ENCODE measurements at places on chromosomes 4 and X.

- no peak for DNase-seq
These were observed 393.5 kb downstream of the MAPK10 start for GRCh38 chr4:85966373-85966772.

GRCh38 chr4:98546910-98547594 is 111.4 kb downstream of the TSPAN5 start:
- DNase-seq: no peak

DNA sequence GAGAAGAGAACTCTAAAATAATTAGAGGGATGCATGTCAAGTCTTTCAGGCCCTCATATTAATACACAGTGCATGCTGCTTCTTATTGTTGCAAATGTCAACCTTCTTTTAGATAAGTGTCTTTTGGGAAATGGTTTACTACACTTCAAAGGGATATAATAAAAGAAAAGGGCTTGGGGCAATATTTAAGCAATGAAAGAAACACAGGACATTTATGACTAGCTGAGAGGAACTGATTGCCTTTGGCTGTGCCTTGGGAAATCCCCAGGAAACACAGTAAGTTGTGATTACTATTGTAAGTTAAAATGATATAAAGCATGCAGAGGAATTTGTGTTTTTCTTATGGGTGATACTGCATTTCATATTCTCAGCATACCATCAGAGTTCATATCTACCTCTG is 1036.2 kb upstream of the GRID2 start:
- DNase-seq: no peak

- no peak for DNase-seq
These were observed 11.1 kb downstream of the STARD8 start for GRCh38 chrX:68658530-68658929.

- no peak for DNase-seq
These were observed 581.7 kb upstream of the AMOT start for GRCh38 chrX:113422323-113422722.

DNA sequence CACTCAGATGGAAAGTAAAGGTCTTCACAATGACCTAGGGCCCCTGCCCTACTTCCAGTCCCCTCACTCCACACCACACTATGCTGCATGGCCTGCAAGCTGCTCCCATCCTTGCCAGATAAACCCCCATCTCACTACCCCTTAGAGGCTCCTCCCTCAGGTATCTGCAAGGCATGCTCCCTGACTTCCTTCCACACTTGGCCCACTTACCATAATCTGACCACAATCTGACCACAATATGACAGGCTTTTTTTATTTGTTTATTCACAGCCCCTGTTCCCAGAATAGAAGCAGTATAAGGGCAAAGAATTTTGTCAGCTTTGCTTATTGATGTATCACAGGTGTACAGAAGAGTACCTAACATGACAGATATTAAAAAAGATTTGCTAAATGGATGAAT is 124.7 kb downstream of the CAMK2D start:
- DNase-seq: no peak

- no peak for DNase-seq
These were observed 208.1 kb upstream of the IL1RAPL1 start for GRCh38 chrX:28379103-28379502.

DNA sequence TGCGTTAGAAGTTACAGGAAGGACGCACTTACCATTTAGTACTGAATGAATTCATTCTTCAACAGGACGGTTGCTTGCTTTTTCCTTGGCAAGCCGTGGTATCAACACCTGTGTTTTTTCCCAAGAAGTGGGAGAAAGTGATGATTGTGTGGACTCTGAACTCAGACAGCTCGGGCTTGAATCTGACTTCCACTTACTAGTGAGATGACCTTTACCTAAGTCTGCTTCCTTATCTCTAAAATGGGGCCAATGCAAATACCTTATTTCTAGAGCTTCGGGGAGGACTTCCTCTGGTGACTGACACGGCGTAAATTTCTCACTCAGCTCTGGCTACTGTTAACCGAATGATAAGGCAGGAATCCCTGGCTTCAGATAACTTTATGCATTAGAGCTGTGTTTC is 146.8 kb upstream of the RBPJ start:
- DNase-seq: no peak

- DNase-seq: no peak
These were observed 41.1 kb upstream of the NKAP start for GRCh38 chrX:119984652-119985051.

DNA sequence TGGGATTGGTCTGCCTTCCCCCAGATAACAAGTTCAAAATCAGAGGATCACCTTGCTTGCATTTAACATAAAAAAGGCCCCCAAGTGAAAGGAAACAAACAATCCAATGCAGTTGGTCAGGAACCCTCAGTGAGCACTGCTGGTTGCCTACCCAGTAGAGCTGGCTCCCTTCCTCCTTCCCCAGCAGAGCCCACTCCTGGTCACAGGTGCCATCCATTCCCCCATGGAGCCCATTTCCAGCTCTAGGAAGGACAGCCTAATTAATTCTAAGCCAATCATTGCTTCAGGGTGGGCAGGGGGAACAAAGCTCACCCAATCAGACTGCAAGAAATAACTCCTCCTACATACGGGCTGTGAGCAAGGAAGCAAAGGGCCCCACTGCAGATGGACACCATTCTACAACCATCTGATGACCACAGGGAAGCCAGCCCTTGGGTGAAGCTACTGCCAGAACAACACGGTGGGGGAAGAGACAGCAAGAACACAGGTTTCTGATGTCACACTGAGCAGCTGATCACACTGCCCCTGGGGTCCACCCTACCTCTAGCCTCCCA is 86.5 kb downstream of the SH3KBP1 start:
- no peak for DNase-seq

DNA sequence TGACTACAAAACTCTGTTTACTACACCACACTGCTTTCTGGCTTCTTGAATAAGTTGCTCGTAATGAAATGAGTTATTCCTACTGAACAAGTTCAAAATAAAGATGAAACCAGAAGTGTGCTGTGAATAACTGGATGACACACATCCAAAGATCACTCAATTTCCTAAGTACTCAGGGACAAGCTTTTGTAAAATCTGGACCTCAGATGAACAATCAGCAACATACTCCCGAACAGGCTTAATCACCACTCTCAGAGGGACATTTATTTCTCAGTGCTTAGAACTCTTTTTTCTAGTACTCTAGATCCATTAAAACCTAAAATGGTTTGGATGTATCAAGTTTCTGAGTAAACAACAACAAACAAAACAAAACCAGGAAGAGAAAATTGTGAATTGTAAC is 61.5 kb upstream of the EXOC1L start:
- no peak for DNase-seq

DNA sequence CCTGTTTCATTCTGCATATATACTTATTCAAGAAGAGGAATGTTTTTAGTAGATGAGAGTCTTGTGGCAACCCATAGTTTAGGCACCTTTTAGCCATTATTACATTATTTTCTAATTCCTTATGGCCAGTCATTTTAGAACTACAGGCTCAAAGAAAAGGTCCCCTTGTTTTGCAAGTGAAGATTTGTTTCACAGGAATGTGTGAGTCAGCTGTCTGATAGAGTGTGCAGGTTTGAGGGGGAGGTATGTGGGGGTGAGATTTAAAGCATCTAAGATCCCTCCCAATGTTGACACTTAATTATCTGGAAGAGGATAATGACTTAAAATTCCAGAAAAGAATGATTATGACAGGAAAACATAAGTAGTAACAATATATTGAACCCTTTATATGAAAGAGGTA is 495.6 kb downstream of the KCNIP4 start:
- DNase-seq: no peak

DNA sequence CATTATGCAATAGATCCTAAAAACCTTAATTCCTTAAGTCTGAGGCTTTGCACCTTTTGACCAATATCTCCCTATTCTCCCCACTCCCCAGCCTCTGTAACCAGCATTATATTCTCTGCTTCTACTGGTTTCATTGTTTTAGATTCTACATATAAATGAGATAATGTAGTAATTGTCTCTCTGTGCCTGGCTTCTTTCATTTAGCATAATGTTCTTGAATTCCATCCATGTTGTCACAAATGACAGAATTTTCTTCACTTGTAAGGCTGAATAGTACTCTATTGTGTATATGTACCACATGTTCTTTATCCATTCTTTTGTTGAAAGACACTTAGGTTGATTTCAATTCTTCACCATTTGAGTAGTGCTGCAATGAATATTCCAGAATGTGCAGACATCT is 66.0 kb downstream of the MAGEC1 start:
- DNase-seq: no peak

DNA sequence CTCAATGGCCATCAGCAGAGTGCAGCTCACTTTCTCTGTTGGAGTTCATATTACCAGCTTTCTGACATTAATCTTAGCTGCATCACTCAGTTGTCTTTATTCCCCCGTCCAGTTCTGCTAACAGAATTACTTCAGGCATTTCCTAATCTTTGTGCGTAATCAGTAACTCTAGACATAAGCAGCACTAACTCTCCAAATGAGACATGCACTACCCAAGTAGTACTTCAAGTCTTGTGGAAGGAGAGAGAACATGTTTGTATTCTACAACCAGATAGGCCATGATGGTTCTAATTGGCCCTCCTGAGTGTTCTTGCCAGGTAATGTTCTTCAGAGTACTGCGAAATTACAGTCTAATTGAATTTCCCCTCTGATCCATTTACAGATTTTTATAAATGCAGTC is 448.5 kb upstream of the RPS6KA3 start:
- DNase-seq: no peak
